ENCODE measurements at places on chromosomes 5 and 9. TPM values are rescaled to one million over a fixed set of nuclear protein-coding genes. Genes with fewer than 3 reads are reported as not detected.

Gene PCDHA9
- under 0.01 TPM for total RNA-seq

Gene PDGFRB
- 52.9 TPM for total RNA-seq

Gene GABRA6
- total RNA-seq, result not detected

Gene SARDH
- 1.2 TPM for total RNA-seq

Gene PTGDS
- total RNA-seq, result 33.0 TPM

Gene MPDZ
- total RNA-seq, result 68.1 TPM

Gene RASGRF2
- total RNA-seq, result 0.59 TPM
